ENCODE measurements at places on chromosomes 12 and 14. TPM values are rescaled to one million over a fixed set of nuclear protein-coding genes. Genes with fewer than 3 reads are reported as not detected.

DNA sequence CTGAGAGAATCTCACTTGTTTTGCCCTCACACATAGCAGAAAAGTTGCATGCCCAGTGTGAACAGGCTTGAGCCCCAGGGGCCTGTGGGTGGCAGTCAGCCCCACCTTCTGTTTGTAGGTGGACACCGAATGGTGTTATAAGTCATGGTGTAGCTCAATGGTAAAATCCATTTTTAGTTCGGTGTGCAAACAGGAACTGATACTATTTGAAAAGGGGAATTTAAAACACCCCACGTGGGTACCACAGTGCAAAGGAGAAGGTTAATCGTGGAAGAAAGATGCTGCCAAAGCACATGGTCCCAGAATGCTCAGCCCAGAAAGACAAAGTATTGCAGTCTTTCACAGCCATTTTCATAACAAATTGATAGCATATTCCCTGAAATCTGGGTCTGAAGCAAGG, 71.8 kb upstream of the GZMB start:
- DNase-seq = no peak
- no peaks in the 10 kb centered on the region for H3K4me1 ChIP-seq
- H3K27me3 ChIP-seq = peaks cover 28% of the 10 kb centered on the region
- no peaks in the 10 kb centered on the region for H3K36me3 ChIP-seq

- no peak overlapping the region for H3K27ac ChIP-seq
- no peaks in the 10 kb centered on the region for H3K36me3 ChIP-seq
- no peaks in the 10 kb centered on the region for H3K27me3 ChIP-seq
Observed at GRCh38 chr14:103541709-103542604, 13.0 kb downstream of the TRMT61A start.

- no peak overlapping the region for H3K4me3 ChIP-seq
- no peaks in the 10 kb centered on the region for H3K4me1 ChIP-seq
- no peaks in the 10 kb centered on the region for H3K36me3 ChIP-seq
- no peak for DNase-seq
- H3K27ac ChIP-seq = no peak overlapping the region
Observed at GRCh38 chr12:25041006-25041741, 92.3 kb upstream of the BCAT1 start.

DNA sequence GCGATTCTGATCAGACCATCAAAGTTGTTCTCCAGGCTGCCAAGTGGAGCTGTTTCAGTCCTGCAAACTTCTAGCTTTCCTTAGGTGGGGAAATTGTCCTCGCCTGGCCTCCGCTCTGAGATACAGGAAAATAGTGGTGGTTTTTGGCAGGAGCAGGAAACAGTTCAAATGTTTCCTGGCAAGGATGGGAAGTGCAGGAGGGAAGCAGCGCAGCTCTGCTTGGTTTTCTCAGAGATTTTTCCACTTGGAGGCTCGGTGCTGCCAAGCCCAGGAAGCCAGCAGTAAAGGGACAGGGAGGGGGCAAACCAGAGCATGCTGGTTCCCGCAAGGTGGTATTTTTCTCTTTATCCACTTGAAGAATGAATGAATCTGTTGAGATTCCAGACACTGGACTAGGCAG, 17.0 kb downstream of the TMEM63C start:
- H3K36me3 ChIP-seq = no peaks in the 10 kb centered on the region
- no peak overlapping the region for H3K4me3 ChIP-seq
- DNase-seq = no peak

- DNase-seq = no peak
- no peaks in the 10 kb centered on the region for H3K36me3 ChIP-seq
- H3K4me1 ChIP-seq = no peaks in the 10 kb centered on the region
Observed at GRCh38 chr14:92750994-92751400, 2.6 kb upstream of the LGMN start.

- no peaks in the 10 kb centered on the region for H3K27me3 ChIP-seq
- DNase-seq = no peak
- H3K27ac ChIP-seq = no peak overlapping the region
- H3K4me1 ChIP-seq = no peaks in the 10 kb centered on the region
- H3K4me3 ChIP-seq = no peak overlapping the region
Observed at GRCh38 chr12:114958538-114958937, 274.6 kb upstream of the TBX3 start.

- no peaks in the 10 kb centered on the region for H3K4me1 ChIP-seq
- no peak overlapping the region for H3K27ac ChIP-seq
- H3K36me3 ChIP-seq = no peaks in the 10 kb centered on the region
- H3K4me3 ChIP-seq = no peak overlapping the region
Observed at GRCh38 chr12:60926256-60926655, 1330.4 kb downstream of the SLC16A7 start.

- no peaks in the 10 kb centered on the region for H3K27me3 ChIP-seq
- DNase-seq = no peak
- no peak overlapping the region for H3K4me3 ChIP-seq
Observed at GRCh38 chr12:15701631-15702156, 87.5 kb downstream of the EPS8 start.

GRCh38 chr12:25130741-25131188, 64.2 kb downstream of the DNAI7 start:
- no peaks in the 10 kb centered on the region for H3K4me1 ChIP-seq
- peak; percentile 33 for DNase-seq
- no peaks in the 10 kb centered on the region for H3K27me3 ChIP-seq
- H3K4me3 ChIP-seq = no peak overlapping the region
- H3K36me3 ChIP-seq = no peaks in the 10 kb centered on the region

GRCh38 chr12:106682594-106683234, 91.8 kb upstream of the RIC8B start:
- no peak for DNase-seq
- no peaks in the 10 kb centered on the region for H3K36me3 ChIP-seq
- no peaks in the 10 kb centered on the region for H3K4me1 ChIP-seq
- H3K27me3 ChIP-seq = no peaks in the 10 kb centered on the region

- H3K4me1 ChIP-seq = peaks cover 12% of the 10 kb centered on the region
- peak; percentile 5 for DNase-seq
- no peak overlapping the region for H3K4me3 ChIP-seq
- no peak overlapping the region for H3K27ac ChIP-seq
Observed at GRCh38 chr12:57098546-57098945, 9.6 kb downstream of the NAB2 start.

DNA sequence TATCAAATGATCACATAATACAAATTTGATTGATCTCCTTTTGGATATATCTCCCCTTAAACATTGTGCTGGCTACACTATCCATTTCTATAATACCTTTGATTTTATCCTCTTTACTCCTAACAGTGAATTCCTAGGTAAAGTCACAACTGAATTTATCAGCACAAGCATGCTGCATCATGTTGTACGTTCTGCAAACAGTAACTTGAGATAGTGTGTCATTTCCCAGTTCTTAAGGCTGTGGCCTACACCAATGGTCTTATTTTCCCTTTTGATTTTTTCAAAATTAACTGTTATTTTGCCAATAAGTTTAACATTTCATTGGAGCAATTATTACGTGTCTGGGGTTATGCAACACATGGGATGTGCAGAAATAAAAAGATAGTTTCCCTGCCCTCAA, 24.8 kb downstream of the PRKCH start:
- H3K27ac ChIP-seq = no peak overlapping the region
- no peaks in the 10 kb centered on the region for H3K27me3 ChIP-seq
- no peak for DNase-seq
- H3K4me3 ChIP-seq = no peak overlapping the region

DNA sequence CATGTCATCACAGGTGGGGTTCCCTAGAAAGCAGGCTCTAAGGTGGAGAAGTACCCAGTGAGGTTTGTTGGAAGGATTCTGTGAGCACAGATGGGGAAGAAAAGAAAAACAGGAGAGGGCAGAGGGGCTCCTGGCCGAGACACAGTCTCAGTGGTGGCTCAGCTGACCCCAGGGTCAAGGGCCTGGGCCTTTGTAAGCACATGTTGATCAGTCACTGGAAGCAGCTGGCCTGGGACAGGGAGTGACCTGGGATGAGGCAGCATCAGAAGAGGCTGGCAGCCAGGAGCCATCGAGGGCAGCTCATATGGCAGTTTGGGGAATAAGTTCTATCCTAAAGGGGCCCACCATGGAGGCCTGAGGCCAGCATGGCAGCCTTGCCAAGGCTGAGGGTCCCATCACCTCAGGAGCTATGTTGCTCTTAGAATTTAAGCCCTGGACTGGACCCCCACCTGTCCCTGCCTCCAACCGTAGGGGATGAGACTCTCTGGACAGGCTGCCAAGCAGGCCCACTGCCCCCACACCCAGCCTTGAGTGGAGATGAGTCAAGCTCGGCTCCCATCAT, 6.3 kb upstream of the TMEM179 start:
- no peak overlapping the region for H3K4me3 ChIP-seq
- H3K36me3 ChIP-seq = no peaks in the 10 kb centered on the region
- no peaks in the 10 kb centered on the region for H3K4me1 ChIP-seq
- no peak overlapping the region for H3K27ac ChIP-seq

- no peak overlapping the region for H3K4me3 ChIP-seq
- H3K27ac ChIP-seq = no peak overlapping the region
- DNase-seq = no peak
- peaks cover 57% of the 10 kb centered on the region for H3K36me3 ChIP-seq
- no peaks in the 10 kb centered on the region for H3K27me3 ChIP-seq
Observed at GRCh38 chr14:99401211-99401610, 79.4 kb downstream of the SETD3 start.

- no peaks in the 10 kb centered on the region for H3K4me1 ChIP-seq
- no peaks in the 10 kb centered on the region for H3K36me3 ChIP-seq
- no peaks in the 10 kb centered on the region for H3K27me3 ChIP-seq
- no peak for DNase-seq
Observed at GRCh38 chr12:113820309-113820708, 145.8 kb downstream of the RBM19 start.

GRCh38 chr14:29222671-29223268, 456.2 kb downstream of the FOXG1 start:
- peak; percentile 0 for DNase-seq
- H3K27ac ChIP-seq = no peak overlapping the region
- no peaks in the 10 kb centered on the region for H3K36me3 ChIP-seq
- 0 out of 2 replicates have a peak, but pooled peaks cover under 1% of the 10 kb centered on the region for H3K4me1 ChIP-seq
- no peak overlapping the region for H3K4me3 ChIP-seq
- peaks cover 8% of the 10 kb centered on the region for H3K27me3 ChIP-seq

The KIF5A gene
- 8.9 TPM for polyA plus RNA-seq

The IAPP gene
- polyA plus RNA-seq = not detected

The DLGAP5 gene
- 6.2 TPM for polyA plus RNA-seq

The P2RX2 gene
- polyA plus RNA-seq = 0.03 TPM

The KLHL33 gene
- polyA plus RNA-seq = not detected

The MUCL1 gene
- not detected for polyA plus RNA-seq

The CPNE6 gene
- not detected for polyA plus RNA-seq

The SYNE3 gene
- 1.8 TPM for polyA plus RNA-seq

The CLEC2A gene
- polyA plus RNA-seq = not detected

The KRT75 gene
- not detected for polyA plus RNA-seq

The FOXN4 gene
- polyA plus RNA-seq = 0.10 TPM

Measured in SK-N-SH (cell line).